Natural killer cell (primary cell): ENCODE measurements at places on chromosomes 4 and X.

GRCh38 chr4:182206266-182206665, 36.9 kb upstream of the TENM3 start:
- no peak for DNase-seq

DNA sequence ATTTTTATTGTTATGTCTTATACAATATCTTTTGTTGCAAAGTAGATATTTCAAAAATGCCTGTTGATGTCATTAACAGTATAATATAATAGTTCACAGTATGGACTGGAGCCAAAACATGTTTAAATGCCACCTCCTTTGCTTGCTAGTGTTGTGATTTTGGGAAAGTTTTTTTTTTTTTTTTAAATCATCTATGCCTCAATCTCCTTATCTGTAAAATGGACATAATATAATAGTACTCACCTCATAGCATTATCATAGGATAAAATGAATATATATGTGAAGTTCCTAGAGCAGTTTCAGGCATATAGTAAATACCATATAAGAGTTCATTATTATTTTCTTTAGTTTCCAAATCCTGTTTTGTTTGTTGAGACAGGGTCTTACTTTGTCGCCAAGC, 18.3 kb upstream of the MRPL1 start:
- no peak for DNase-seq

- no peak for DNase-seq
Observed at GRCh38 chrX:1392376-1393068, 609 bp upstream of the SLC25A6 start.

DNA sequence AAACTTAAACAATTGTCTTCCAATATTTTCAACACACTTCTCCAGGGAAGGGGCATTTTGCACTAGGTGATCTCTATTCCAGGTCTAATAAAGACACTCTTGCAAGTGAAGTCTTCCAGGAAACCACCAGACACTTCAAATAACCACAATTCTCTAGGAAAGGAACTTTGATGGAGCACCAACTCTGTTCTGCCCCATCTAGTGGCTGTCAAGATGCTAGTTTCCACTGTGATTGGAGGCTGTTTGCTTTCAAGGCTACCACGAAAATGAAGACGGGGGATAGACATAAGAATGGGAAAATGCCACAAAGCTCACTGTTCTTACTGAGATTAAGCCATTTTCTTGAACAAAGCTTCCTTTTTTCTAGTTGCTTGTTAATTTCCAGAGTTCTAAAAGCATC, 100.6 kb upstream of the F9 start:
- no peak for DNase-seq

GRCh38 chr4:153573221-153573620, 107.1 kb downstream of the TMEM131L start:
- no peak for DNase-seq

- DNase-seq: no peak
Observed at GRCh38 chr4:174538123-174538875, 16.0 kb upstream of the HPGD start.

DNA sequence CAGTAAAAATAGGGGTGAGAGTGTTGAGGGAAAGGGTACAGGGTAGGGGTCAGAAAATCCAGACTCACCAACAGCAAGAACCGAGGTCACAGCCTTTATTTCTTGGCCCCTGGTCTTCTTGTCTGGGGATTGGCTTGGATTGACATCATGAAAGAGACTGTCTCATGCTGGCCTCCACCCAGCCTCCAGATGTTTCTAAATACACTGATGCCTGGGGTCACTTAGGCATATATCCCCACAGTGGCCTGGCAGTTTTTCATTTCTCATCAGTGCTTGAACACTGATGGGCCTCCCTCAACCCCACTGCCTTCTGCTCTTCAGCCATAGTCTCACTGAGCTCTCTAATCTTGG, 173.9 kb downstream of the RTL9 start:
- DNase-seq: no peak

DNA sequence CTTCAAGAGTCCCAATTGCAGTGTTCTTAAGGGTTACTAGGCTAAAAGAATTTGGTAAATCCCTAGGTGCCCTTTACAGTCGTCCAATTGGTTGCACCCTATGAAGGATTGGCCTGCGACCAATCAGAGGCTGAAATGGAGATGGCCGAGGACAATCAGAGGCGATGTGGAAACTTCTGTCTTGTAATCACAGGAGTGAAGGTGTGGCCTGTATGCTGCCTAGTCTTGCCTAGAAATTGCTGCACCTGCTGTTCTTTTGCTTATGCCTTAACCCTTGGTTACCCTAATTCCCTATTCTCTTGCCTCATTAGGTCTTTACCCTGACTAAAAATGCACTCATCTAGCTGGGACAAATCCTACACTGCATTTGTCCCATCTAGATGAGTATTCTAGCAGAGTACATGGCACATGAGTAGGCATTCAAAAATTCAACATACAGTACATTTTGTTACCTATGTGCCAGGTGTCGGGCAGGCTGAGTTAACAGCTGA, 1.0 kb upstream of the DCK start:
- DNase-seq: no peak

- no peak for DNase-seq
Observed at GRCh38 chr4:18518098-18518497, 496.5 kb upstream of the LCORL start.

GRCh38 chr4:38674258-38675144, 10.5 kb downstream of the KLF3 start:
- peak; percentile 35 for DNase-seq

DNA sequence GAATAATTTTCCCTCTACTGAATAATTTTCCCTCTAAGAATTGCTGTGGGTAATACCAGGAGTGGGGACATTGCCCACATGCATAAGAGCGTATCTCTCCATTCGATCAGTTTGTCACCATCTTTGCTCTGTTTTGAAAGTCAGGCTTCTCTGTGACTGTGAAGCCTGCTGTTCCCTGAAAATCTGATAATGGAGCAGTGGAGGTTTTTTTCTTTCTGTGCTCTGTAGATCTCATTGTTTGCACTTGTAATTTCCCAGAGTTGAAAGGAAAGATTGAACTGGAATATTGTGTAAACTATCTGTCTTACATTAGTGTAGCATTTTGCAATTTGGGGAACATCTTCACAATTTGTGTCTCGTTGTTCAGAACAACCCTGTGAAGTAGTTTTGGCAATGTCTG, 4.3 kb downstream of the ZXDB start:
- no peak for DNase-seq

DNA sequence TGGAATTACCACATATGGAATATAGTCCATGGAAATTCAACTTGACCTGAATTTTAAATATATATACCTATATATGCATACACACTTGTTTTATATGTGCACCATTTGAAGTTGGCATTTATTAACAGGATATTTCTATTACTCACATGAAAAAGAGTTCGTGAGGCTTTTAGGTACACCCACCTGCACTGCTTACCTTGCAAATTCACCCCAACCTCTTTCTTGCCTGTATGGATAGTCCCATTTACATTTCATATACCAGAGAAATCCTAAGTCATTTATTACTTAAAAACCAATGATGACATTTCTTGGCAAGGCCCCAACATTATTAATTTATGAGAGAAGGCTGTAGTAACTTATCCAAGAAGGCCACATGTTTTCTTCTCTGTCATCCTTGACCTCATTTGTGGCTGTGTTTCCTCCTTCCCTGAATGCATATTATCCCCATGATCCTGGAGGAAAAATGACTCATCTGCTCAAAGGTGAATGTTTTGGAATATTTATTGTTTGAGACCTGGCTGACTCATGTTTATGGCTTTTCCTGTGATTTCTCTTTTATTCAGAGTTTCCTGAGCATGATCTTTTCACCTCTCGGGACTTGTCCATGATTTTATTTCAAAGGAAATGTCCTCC, 62.2 kb upstream of the FAM241A start:
- no peak for DNase-seq

DNA sequence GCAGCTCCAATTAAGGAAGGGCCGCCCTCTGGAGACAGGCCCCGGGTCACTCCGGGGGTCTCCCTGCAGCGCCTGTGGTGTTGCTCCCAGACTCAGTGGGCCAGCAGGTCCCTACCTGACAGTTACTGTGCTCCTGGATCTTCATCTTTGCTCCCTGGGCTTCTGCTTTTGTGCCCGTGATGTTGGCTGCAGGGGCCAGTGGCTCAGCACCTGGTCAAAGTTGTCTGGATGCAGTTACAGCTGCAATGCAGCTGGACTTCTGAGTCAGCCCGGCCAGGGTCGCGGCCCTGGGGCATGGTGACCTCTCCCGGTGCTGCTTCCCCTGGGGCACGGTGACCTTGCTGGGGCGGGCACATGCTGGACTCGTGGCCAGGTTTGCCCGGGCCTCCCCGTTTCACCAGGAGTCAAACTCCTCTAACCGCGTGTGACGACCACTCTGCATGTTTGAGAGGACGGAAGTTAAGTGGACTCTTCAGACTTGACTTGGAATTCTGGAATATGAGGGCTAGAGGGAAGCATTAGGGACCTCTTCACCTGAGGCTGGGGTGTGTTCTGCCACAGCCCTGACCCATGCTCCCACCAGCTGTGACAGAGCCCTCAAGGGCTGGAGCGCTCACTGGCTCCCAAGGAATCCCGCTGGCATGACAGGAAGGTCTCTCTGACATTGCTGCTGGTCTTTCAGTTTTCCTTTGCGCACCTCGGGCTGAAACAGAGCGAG, 3.7 kb downstream of the CTAG2 start:
- no peak for DNase-seq

DNA sequence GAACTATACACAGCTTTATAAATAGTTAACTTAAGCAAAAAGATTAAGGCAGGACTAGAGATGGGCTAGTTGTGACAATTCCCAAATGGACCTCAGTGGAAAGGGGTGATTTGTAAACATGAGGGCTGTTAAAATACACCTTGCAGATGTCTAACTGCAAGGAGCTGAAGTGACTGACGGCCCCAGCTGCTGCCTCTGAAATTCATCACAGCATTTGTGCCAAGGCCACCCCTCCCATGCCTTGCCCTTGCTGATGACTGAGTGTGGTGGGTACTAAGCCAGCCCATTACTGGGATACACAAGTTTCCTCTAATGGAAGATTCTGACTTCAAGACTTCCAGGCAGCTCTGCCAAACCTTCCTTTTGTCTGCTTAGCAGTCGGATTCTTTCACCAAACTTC, 23.7 kb upstream of the EGFL6 start:
- no peak for DNase-seq

- no peak for DNase-seq
Observed at GRCh38 chrX:14594521-14594920, 65.2 kb downstream of the GLRA2 start.

DNA sequence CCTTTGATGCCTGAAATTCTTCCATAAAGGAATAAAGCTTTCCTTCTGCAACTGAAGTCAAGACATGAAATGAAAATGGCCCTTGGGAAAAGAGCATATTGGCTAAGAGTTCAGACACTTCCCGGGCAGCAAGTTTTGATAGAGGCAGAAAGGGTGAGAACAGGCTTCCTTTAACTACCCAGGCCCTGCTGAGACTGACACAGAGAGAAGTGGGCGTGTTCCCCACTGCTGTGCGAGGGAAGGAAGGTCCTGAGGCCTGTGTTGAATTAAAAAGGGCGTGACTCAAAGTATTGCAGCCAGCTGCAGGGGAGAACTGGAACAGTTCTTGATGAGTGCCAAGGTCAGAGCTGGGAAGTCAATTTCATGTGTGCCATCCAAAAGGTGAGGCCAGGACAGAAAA, 33.9 kb upstream of the ADGRG2 start:
- DNase-seq: no peak

DNA sequence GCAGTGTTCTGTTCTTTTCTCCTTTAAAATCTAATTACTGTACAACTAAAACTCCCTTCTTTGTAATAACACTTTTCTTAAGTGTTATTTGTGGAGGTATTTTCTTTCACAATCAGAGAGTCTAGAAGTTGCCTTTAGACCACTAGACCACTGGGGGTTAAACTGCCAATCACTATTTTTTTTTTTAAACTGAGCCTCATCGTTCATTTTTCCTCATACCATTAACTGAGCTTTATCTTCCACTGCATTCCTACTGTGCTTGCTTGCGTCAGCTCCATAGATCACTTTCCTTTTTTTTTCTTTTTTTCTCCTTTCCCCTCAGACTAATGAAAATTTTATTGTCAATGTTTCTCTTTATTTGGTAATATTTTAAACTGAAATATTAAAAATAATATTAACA, 310.6 kb downstream of the PDHA2 start:
- DNase-seq: no peak

DNA sequence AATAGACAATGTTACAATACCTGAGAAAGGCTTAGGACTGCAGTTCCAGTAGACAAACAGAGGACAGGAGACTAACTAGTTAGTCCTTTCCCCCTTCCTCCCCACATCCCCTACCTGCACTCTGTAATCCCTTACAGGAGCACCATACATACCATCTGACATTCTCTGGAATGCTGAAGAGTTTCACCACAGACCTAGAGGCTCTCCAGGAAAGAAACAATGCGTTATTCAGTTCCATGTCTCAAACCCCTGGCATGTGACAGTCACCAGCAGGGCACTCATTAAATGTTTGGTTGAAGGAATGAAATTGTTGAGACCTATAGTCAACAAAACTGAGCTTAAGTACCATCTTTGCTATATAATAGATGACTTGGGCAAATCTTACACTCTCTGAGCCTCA, 100.2 kb upstream of the USP38 start:
- DNase-seq: no peak

- DNase-seq: no peak
Observed at GRCh38 chrX:13048280-13048679, 3.9 kb upstream of the FAM9C start.

GRCh38 chr4:156396534-156396933, 442.9 kb upstream of the CTSO start:
- no peak for DNase-seq

GRCh38 chr4:173333658-173334084, 487 bp downstream of the HMGB2 start:
- DNase-seq: no peak

DNA sequence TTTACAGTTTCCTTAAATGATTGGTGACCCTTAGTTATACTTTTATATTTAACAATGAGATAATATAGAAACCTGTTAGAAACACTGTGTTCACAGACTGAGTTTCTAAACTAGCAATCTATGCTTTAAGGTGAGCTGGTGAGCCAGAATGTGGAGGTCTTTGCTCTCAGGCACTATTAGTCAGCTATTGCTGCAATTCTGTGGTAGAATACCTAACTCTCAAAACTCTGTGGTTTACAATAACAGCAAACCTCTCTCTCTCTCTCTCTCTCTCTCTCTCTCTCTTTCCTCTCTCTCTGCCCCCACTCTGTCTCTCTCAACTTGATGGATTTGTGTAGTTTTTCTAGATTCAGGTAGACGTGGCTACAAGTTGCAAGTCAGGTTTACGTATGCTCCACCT, 17.6 kb upstream of the LCORL start:
- DNase-seq: no peak

DNA sequence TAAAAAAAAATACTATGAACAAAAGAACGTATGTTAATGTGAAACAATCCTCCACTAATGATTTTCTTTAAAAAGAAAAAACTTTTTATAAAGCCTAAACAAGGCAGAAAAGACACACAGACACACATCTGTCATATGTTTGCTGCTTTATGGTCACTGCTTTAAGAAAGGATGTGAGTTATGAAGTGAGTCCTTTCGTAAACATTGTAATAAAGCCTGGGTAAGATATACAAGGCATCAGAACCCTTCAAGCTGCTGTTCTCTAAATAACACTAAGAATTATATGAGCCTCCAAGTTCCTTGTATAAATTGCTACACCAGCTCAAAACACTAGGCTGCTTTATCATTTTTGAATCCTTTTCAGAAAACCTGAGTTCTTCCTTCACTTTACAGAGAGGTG, 81.6 kb downstream of the FBXO8 start:
- no peak for DNase-seq
